ENCODE measurements at places on chromosomes 4 and X.

DNA sequence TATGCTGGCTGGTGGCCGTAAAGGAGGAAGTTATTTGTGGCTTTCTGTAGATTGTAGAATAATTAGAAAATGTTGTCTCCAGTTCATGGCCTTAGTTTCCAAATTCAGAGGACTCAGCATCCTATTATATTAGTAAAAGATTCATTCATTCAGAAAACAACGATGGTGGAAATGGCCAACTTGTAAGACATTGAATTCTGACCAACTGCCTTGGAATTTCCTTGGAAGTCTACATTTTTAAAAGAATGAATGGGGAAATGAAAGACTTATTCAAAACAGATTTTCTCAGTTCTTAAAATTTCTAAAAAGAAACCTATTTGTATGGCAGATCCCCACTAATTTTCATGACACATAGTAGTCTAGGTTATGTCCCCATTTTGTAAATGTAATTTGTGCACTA lies 561.5 kb downstream of the ANKRD50 start:
- no peak for DNase-seq

GRCh38 chr4:127783955-127784770 lies 2.0 kb downstream of the HSPA4L start:
- DNase-seq = no peak

DNA sequence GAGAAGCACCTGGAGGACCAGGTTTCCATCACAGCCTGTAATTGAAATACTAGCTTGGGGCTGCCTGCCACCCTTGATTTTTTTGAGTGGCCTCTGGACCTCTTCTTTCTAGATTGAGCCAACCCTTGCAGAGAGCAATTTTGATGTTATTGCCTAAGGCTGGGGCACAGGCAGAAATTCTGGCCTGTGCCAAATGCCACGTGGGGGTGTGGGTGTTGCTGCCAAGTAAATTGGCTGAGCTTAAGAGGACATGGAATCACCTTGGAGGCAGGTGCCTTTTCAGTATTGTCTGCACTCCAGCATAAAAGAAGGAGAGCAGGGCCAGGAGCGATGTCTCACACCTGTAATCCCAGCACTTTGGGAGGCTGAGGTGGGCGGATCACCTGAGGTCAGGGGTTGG lies 286.1 kb upstream of the PRPS2 start:
- DNase-seq = no peak

DNA sequence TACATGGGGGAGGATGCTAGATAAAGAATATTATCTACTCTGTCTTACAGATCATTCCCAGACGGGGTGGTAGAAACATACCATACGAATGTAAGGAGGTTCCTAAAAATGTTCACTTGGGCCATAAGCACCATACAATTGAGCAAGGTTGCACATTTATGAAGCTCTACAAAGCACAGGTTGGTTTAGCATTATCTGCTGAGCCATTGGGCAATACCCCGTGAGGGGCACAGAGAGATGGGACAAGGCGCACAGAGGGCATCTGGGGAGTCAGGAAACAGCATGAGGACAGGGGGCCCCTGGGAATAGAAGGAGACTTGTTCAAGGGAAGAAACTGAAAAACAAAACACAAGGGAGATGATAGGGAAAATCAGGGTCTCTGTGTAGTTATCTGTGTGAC lies 305.3 kb downstream of the TRIML1 start:
- no peak for DNase-seq

GRCh38 chr4:182318256-182318655 lies 75.1 kb downstream of the TENM3 start:
- no peak for DNase-seq

DNA sequence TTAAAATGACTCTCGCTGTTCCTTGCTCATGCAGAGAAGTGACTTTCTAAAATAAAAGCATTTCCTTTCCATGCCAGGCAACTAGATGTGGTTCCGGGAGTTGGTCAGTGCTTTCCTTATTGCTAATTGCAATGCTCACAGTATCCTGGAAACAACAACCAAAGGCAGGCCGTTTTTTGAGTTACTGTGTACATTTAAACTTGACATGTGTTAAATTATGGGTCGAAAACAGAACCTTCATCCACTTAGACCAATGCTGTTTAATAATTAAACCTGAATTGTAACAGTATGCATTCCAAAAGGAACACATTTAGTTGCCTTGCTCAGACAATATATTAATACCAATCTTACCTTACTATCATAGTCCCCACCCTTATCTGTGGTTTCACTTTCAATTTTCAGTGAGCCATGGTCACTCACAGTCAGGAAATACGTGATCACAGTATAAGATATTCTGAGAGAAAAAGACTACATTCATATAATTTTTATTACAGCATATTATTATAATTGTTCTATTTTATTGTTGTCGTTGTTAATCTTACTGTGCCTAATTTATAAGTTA lies 102.6 kb downstream of the HS6ST2 start:
- DNase-seq = no peak

- DNase-seq = no peak
Measured at GRCh38 chr4:163495900-163496299, 1.4 kb downstream of the TMA16 start.

GRCh38 chrX:107454302-107454701 lies 4.8 kb downstream of the FRMPD3 start:
- peak; percentile 32 for DNase-seq

All from stimulated activated CD4-positive, alpha-beta T cell treated with anti-CD3 and anti-CD28 coated beads, Interleukin-4, amount 100 ng/mL, for 24 hours (primary cell).